Bronchial epithelial cell (primary cell): ENCODE measurements at places on chromosomes 2 and 18. TPM values are rescaled to one million over a fixed set of nuclear protein-coding genes. Genes with fewer than 3 reads are reported as not detected.

The SP5 gene
- not detected in 2 replicates for total RNA-seq

The PLCL1 gene
- total RNA-seq, result under 0.01 TPM in 1 of 2 replicates, not detected in the other

The BCL11A gene
- 1.8 and 3.6 TPM in 2 replicates for total RNA-seq

The ERBB4 gene
- total RNA-seq, result under 0.01 TPM in 2 replicates

The KLHL30 gene
- 0.26 and 0.38 TPM in 2 replicates for total RNA-seq

The DLX2 gene
- not detected in 2 replicates for total RNA-seq

The ZNF512 gene
- total RNA-seq, result 6.4 and 7.4 TPM in 2 replicates

The CNGA3 gene
- total RNA-seq, result under 0.01 TPM in 1 of 2 replicates, not detected in the other

The EPHA4 gene
- 6.1 and 14.7 TPM in 2 replicates for total RNA-seq
